ENCODE measurements at places on chromosomes 4 and X.

DNA sequence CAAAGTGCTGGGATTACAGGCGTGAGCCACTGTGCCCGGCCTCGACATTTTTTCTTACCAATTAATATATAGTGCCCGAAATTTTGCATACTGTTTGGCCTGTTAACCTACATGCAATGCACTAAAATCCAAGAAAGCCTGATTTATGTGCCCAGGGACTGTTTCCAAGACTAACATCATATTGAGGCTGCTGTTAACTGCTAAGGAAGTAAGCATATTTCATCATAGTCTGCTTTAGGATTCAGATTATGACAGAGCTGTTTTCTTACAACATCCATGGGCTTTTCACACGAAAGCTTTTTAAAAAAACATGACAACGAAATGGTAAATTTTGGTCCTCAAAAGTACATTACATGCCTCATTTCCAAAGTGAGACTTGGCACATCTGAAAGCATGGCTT, 84.4 kb downstream of the STOX2 start:
- peak; percentile 76 for DNase-seq

DNA sequence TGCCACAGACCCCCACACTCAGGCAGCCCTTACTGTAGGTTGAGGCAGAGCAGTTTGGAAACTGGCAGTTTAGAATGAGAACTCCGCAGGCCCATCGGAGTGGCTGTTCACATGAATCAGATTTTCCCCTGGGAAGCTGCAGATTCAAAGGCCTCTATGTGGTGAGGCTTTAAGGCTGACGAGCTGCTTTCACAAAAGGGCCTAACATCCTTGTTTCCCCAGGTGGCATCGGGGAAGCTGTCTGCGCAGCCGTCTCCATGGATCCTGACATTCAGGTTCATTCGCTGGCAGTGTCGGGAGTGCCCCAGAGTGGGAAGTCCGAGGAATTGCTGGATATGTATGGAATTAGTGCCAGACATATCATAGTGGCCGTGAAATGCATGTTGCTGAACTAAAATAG, 33.7 kb downstream of the TKTL1 start:
- DNase-seq = no peak

GRCh38 chr4:41319553-41319952, 62.8 kb downstream of the UCHL1 start:
- DNase-seq = peak; percentile 26

- DNase-seq = no peak
Observed at GRCh38 chrX:153983321-153983801, 10.8 kb downstream of the TMEM187 start.

GRCh38 chr4:94940520-94940908, 182.8 kb downstream of the BMPR1B start:
- DNase-seq = no peak

DNA sequence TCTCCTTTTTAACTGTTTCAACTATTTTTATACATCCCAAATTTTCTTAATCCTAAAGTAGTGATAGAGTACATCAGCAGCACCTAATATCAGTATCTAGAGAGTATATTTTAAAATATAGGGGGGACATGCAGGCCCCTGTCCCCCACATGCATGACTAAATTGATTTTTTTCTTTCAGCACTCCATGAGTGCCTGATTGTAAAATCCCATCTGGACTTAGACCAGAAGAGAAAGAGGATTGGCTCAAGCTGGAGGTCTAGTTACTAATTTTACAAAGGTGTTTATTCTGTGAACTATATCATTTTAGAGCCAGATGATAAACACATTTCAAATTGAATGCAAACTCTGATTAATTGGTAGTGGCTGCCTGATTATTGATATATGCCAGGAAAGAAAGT, 1533.9 kb upstream of the PABPC4L start:
- no peak for DNase-seq

DNA sequence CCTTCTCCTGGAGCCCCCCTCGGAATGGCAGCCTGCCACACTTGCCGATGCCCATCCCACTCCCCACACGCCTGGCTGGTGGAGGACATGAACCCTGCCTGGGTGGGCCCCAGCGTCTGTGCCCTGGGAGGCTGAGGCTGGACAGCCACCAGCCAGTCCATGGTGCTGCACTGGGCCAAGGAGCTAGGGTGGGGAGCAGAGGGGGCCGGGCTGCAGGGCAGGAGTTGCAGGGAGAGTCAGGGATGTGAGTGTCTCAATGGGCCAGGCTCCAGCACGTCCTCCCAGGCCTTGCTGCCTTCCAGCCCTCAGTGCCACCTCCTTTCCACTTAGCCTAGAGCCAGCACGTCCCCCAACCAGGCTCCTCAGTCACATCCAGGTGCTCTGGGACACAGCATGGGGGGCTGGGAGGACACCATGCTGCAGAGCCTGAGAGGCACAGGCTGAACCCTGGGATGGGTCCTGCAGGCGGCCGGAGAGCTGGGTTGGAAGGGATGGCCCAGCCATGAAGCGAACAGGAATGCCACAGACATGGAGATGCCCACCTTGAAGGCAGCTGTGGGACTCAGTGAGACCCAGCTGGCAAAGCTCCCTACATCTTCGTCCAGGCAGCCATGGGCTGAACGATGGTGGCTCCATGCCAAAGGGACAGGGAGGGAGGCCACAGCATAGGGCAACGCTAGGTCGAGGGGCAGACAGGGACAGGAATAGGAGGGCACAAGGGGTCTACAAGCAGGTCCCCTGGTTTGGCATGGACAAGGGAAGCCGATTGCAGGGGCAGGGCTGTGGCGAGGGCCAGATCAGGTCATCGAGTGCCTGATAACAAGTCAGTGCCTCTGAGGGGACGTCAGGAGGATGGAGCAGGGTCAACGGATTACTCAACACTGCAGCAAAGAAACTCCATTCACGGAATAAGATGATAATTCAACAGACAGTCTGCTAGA, 30.1 kb upstream of the MXD4 start:
- no peak for DNase-seq

DNA sequence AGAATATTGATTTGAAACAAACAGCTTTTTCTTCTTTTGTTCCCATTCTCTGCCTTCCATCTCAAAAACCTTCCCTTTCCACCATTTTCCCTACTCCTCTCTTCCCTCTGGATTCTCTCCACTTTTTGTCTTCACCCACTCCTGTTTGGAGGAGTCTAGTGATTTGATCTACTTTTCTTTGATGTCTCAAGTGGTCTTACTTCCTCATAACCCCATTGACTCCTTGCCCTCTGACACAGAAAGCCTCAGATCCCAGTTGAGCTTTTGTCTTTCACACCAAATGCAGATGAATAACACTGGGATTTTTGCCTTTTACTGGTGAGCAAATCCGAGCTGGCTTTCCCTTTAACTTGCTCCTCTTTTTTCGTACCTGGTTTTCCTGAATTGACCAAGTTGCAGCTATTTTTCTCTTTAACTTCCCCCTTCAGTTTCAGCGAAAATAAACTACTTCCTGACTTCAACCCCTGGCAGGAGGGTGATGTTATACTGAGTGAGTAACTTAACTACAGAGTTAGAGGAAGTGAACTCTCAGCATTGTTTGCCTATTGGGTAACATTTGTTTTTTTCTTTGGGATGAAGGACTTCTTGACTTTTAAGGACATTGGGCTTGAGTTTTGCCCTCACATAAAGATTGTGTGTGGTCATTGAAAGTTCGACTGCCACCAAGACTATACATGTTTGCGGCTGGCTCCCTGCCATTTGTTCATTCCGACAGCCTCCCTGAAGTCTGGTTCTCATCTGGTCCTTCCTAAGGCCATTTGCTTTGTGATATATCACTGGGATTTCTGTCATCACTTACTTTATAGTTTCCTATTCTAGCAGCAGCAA, 392.8 kb upstream of the NR3C2 start:
- peak; percentile 85 for DNase-seq

GRCh38 chr4:24846716-24847115, 51.3 kb downstream of the SOD3 start:
- no peak for DNase-seq

GRCh38 chr4:173119818-173120217, 48.8 kb upstream of the GALNT7 start:
- DNase-seq = peak; percentile 19

GRCh38 chrX:139158256-139158655, 372.3 kb upstream of the F9 start:
- DNase-seq = no peak

DNA sequence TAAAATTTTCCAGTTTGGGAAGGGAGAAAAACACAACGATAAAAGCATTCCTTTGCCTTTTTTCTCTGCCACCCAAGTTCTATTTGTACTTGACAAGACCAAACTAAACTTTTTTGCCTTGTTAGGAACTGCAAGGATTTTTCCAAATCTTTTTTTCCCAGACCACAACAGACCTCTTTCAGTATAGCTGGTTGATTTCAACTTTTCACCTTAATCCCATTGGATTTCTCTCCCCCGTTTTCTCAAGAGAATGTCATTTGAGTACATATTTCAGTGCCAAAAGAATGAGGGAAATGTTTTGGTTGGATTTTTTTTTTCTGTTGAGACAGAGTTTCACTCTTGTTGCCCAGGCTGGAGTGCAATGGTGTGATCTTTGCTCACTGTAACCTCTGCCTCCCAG, 18.5 kb upstream of the SGMS2 start:
- DNase-seq = peak; percentile 34

Measured in fibroblast of skin of right biceps (primary cell).